ENCODE measurements at places on chromosomes 12 and 14.

DNA sequence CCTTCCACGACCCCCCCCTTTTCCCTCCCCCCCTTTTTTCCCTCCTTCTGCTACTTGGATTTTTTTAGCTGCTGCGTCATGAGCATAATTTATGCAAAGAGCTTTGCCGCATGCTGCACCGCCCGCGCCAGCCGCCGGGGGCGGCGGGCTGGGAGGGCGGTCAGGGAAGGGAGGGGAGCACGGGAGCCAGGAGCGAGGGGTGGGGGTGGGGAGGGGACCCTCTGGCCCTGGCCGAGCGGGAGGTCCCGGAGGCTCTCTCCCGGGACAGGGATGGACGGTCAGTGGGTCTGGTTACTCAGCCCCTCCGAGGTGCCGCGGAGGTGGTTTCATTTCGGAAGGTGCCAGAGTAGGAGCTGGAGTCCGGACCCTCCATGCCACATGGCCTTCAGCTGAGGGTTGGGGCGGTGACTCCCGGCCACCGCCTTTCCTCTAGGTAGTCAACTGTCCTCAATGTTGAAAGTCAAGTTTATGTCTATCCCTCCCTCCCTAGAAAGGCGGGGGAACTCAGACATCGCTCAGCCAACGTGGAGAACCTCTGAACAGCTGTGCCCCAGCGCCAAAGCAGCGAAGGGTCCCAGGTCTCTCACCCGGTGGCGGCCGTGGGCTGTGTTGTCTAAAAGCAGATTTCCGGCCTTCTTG is at the start of gene POU6F1:
TSS of gene POU6F1 (minus strand) at position 95 of the 639 bp plus-strand sequence. CDS start 11,226 bp downstream, outside the sequence.
- H3K4me1 ChIP-seq = peaks cover 31% of the 10 kb centered on the region
- DNase-seq = peak; percentile 63
- no peaks in the 10 kb centered on the region for H3K36me3 ChIP-seq
- H3K27ac ChIP-seq = peak within 1 kb of the TSS; percentile 96
- H3K4me3 ChIP-seq = peak within 1 kb of the TSS; percentile 91

GRCh38 chr14:57089901-57090300 is 178.8 kb downstream of the EXOC5 start:
- no peak overlapping the region for H3K27ac ChIP-seq
- no peaks in the 10 kb centered on the region for H3K36me3 ChIP-seq
- H3K27me3 ChIP-seq = peaks cover 15% of the 10 kb centered on the region

- no peak overlapping the region for H3K27ac ChIP-seq
- H3K4me3 ChIP-seq = no peak overlapping the region
- peaks cover 25% of the 10 kb centered on the region for H3K27me3 ChIP-seq
- no peaks in the 10 kb centered on the region for H3K36me3 ChIP-seq
- H3K4me1 ChIP-seq = no peaks in the 10 kb centered on the region
Observed at GRCh38 chr12:113413488-113413939, 8.7 kb upstream of the SDSL start.

DNA sequence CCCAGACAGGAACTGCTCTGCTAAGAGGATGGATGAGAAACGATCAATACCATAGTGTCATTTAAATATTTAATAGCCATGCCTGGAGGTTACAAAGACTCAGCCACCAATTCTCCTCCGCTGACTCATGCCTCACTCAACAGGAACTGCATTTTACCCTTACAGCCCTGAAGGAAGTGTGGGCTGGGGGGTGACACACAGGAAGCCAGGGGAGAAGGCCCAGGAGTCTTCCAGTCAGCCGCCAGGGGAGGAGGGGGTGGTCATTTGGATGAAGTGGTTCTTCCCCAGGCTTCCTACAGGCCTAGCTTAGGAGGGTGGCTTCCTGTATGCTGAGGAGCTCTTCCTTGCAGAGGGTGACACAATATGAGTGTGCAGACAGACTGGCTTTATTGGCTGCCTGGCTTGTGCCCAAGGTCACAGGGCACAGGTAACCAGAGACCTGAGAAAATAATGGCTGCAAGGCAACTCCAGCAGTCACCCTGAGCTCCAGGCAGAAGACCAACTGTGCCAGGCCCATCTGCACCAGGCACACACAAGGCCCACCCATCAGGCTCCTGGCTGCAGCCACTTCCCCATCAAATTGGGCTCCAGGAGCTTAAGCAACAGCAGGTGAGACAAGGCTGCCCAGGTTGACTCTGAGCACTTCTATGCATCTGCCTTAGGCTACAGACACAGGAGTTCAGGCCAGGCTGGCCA is 30.6 kb upstream of the RPLP0 start:
- peak; percentile 58 for DNase-seq
- H3K27me3 ChIP-seq = no peaks in the 10 kb centered on the region
- H3K36me3 ChIP-seq = peaks cover 3% of the 10 kb centered on the region
- peaks cover 100% of the 10 kb centered on the region for H3K4me1 ChIP-seq
- peak overlapping the region; percentile 47 for H3K4me3 ChIP-seq
- H3K27ac ChIP-seq = peak overlapping the region; percentile 96

Data from left ventricle myocardium inferior (tissue), 1 donor.